SIG-M5 (cell line): ENCODE measurements at places on chromosomes 4 and X.

- DNase-seq = no peak
Observed at GRCh38 chrX:120719622-120720021, 89.8 kb upstream of the C1GALT1C1 start.

GRCh38 chr4:53119680-53120079 lies 246.2 kb downstream of the SCFD2 start:
- no peak for DNase-seq

DNA sequence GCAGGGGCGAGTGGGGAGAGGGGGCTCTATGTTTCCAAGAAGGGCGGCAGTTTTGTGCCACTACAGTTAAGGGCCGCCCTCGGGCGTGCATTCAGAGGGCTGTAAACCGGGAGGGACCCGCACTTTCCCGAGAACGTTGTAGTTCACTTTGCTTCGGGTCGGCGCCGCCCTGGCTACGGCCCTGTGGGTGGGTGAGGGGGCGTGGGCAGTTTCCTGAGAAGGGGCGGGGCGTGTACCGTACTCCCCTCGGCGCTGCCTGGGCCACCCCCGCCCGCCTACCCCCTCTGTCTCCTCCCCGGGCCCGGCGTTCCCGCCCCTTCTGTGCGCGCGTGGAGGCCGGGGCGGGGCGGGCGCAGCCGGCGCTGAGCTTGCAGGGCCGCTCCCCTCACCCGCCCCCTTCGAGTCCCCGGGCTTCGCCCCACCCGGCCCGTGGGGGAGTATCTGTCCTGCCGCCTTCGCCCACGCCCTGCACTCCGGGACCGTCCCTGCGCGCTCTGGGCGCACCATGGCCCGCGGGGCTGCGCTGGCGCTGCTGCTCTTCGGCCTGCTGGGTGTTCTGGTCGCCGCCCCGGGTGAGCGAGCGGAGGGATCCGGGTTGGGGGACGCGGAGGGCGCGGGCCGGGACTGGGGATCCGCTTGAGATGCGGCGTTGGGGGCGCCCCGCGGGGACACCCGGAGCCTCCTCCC lies at the start of gene CD99:
TSS of gene CD99 (plus strand) at position 440 of the 687 bp plus-strand sequence. CDS start at position 506, 66 bp downstream.
- DNase-seq = no peak

DNA sequence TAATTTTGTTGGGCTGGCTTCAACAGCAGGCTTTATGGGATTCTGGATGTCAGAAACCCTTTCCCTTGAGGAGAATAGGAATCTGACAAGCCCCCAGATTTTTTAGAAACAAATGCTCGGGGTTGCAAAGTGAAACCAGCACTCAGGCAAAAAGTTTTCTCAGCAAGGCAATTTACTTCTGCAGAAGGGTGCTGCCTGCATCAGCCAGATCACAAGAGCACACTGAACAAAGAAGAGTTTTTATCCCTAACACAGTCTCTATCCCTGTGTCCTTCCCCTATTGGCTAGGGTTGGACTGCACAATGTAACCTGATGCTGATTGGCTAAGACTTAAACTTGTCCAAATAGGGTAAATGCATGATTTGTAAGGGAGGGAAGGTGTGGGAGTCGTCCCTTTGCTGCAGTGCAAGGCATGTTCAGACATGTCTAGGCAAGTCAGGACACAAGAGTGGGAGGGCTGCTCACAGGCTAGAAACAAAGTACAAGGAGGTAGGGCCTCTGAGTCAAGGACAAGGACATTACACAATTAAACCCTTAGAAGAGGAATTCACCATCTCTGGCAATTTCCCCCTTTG lies 175.8 kb downstream of the CCNG2 start:
- DNase-seq = no peak

- DNase-seq = no peak
Observed at GRCh38 chr4:150493851-150494250, 88.1 kb upstream of the MAB21L2 start.

- peak; percentile 13 for DNase-seq
Observed at GRCh38 chrX:130110379-130111219, at the start of gene ELF4. Gene ELF4 (minus strand): TSS chrX:130110497. CDS start chrX:130081330, 29,167 bp downstream.

GRCh38 chrX:16124201-16124600 lies 836 bp downstream of the GRPR start:
- no peak for DNase-seq

GRCh38 chr4:70365479-70365878 lies 4.9 kb downstream of the SMR3A start:
- DNase-seq = no peak
